ENCODE measurements at places on chromosomes 7 and 10. TPM values are rescaled to one million over a fixed set of nuclear protein-coding genes. Genes with fewer than 3 reads are reported as not detected.

GRCh38 chr7:11128498-11128897, 154.8 kb downstream of the PHF14 start:
- no peaks in the 10 kb centered on the region for H3K27me3 ChIP-seq
- H3K36me3 ChIP-seq = peaks cover 10% of the 10 kb centered on the region
- no peak for DNase-seq
- no peak overlapping the region for H3K4me3 ChIP-seq

DNA sequence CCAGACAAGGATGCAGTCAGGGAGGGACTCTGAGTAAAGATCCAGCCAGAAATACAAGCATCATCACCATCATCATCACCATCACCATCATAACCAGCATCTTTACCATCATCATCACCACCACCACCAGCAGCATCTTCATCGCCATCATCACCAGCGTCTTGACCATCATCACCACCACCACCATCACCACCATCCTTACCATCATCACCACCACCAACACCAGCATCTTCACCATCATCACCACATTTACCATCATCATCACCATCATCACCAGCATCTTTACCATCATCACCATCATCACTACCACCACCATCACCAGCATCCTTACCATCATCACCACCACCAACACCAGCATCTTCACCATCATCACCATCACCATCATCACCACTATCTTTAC, 44.1 kb upstream of the CPXM2 start:
- peaks cover 2% of the 10 kb centered on the region for H3K27me3 ChIP-seq
- peaks cover 16% of the 10 kb centered on the region for H3K4me1 ChIP-seq
- no peaks in the 10 kb centered on the region for H3K36me3 ChIP-seq
- H3K27ac ChIP-seq = no peak overlapping the region
- DNase-seq = no peak

DNA sequence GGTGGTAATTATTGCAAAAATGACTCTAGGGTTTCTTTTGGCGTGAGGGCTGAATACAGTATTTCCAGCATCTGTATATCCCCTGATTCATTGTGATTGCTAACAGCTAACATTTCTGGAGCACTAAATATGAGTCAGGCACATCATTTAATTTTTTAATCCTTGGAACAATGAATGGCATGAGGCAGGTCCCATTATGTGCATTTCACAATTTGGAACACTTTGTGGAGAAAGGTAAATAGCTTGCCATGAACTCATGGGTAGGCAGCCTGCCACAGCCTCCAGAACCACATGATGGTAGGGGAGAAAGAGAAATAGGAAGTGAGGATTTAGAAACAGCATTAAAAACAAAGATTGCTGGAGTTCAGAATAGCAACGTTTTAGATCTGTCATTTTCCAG, 1.7 kb downstream of the NPTX2 start:
- H3K27ac ChIP-seq = no peak overlapping the region
- peak overlapping the region; percentile 75 for H3K4me3 ChIP-seq
- peaks cover 2% of the 10 kb centered on the region for H3K36me3 ChIP-seq
- DNase-seq = no peak
- H3K4me1 ChIP-seq = peaks cover 27% of the 10 kb centered on the region
- H3K27me3 ChIP-seq = peaks cover 87% of the 10 kb centered on the region

GRCh38 chr7:150966002-150966401, 12.1 kb downstream of the KCNH2 start:
- peaks cover 2% of the 10 kb centered on the region for H3K27me3 ChIP-seq

GRCh38 chr7:44561481-44561880, 12.2 kb downstream of the DDX56 start:
- peaks cover 7% of the 10 kb centered on the region for H3K27me3 ChIP-seq
- no peak overlapping the region for H3K27ac ChIP-seq
- peaks cover 3% of the 10 kb centered on the region for H3K36me3 ChIP-seq
- no peak overlapping the region for H3K4me3 ChIP-seq

DNA sequence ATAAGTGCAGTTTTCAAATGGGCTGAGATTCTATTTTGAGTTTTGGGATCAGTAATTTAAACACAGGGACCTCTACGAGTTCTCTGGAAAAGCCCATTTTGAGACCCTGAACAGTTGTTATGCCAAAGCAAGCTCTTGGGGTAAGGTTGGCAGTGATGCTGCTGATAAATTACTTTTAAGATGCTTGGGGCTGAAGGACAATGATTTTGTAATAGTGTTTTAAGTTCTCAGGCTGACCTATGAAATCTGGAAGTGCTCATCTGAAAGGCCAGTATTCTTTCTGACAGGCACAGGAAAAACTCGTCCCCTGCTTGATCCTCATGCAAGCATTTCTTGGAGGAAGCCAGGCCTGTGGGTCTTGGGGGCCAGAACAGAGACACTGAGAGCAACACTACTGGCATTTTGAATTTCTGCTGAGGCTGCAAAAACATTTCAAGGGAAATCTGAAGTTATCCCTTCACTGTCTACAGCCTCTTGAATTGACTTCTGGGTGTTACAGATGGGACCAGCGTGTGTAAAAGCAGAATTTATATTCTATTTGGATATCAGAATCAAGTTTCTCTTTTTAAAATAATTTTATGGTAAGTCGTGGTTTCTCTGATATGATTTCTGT, 79.7 kb downstream of the AUTS2 start:
- H3K27me3 ChIP-seq = no peaks in the 10 kb centered on the region
- peak overlapping the region; percentile 3 for H3K4me3 ChIP-seq
- H3K36me3 ChIP-seq = no peaks in the 10 kb centered on the region
- peaks cover 31% of the 10 kb centered on the region for H3K4me1 ChIP-seq

DNA sequence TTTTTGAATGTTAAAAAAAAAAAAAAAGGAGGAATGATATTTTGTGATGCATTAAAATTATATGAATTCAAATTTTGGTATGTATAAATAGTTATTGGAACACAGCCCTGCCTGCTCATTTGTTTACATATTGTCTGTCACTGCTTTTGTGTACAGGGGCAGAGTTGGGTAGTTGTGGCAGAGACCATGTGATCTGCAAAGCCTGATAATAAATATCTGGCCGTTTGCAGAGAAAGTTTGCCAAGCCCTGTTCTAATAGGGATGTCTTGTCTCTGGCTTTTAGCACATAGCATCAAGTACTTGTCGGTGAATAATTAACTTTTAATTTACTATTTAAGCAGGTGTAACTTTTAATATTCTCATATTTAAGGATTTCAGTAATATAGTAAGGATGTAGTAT, 19.8 kb downstream of the TSPAN13 start:
- H3K4me3 ChIP-seq = no peak overlapping the region
- H3K27me3 ChIP-seq = no peaks in the 10 kb centered on the region

DNA sequence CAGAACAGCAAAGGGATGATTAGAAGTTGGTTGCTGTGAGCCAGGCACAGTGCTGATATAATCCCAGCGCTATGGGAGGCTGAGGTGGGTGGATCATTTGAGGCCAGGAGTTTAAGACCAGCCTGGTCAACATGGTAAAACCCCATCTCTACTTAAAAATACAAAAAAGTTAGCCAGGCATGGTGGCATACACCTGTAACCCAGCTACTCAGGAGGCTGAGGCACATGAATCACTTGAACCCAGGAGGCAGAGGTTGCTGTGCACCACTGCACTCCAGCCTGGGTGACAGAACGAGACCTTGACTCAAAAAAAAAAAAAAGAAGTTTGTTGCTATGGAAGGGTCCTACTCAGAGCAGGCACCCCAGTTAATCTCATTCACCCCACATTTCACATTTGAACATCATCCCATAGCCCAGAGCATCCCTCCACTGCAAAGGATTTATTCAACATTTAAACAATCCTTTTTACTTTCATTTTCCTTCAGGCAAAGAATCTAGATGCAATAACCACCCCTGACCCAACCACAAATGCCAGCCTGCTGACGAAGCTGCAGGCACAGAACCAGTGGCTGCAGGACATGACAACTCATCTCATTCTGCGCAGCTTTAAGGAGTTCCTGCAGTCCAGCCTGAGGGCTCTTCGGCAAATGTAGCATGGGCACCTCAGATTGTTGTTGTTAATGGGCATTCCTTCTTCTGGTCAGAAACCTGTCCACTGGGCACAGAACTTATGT, 4.1 kb downstream of the IL6 start:
- no peak overlapping the region for H3K4me3 ChIP-seq
- peaks cover 21% of the 10 kb centered on the region for H3K27me3 ChIP-seq
- no peak overlapping the region for H3K27ac ChIP-seq
- DNase-seq = no peak
- no peaks in the 10 kb centered on the region for H3K36me3 ChIP-seq

The IMPDH1 gene
- 65.2 TPM for total RNA-seq

The XRCC2 gene
- 28.2 TPM for total RNA-seq

DNA sequence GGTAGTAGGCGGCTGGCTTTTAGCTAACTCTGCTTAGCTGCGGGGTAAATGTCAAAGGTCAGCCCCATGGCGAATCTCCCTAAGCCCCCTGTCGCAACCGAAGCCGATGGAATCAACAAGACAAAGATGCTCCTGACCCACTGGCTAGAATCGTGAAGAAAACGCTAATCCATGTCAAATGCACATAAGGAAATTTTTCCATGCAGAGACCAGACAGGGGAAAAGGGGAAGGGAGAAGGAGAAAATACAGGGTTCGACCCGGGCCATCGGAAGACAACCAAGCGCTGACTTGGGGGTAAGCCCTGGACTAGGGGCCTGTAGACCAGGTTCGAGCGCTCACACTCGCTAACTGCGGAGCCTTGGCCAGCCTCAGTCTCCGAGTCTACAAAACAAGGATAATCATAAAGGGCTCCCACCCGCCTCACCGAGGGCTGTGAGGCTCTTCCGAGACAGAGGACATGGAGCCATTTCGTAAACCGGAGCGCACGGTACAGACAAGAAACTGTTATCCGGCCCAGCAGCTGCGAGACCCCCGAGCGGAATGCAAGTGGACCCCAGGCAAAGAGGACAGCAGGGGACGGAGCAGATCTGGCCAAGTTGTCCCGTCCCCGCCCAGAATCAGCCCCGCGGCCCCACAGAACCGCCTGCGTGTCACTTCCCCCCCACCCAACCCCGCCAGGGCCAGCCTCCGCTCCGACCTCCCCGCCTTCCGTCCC, 507 bp downstream of the SAR1A start:
- H3K4me1 ChIP-seq = peaks cover 27% of the 10 kb centered on the region
- H3K4me3 ChIP-seq = peak overlapping the region; percentile 94
- no peaks in the 10 kb centered on the region for H3K27me3 ChIP-seq
- H3K27ac ChIP-seq = peak overlapping the region; percentile 88
- DNase-seq = no peak
- peaks cover 3% of the 10 kb centered on the region for H3K36me3 ChIP-seq

The LDB3 gene
- 1.0 TPM for total RNA-seq

The CAV2 gene
- 1.9 TPM for total RNA-seq

DNA sequence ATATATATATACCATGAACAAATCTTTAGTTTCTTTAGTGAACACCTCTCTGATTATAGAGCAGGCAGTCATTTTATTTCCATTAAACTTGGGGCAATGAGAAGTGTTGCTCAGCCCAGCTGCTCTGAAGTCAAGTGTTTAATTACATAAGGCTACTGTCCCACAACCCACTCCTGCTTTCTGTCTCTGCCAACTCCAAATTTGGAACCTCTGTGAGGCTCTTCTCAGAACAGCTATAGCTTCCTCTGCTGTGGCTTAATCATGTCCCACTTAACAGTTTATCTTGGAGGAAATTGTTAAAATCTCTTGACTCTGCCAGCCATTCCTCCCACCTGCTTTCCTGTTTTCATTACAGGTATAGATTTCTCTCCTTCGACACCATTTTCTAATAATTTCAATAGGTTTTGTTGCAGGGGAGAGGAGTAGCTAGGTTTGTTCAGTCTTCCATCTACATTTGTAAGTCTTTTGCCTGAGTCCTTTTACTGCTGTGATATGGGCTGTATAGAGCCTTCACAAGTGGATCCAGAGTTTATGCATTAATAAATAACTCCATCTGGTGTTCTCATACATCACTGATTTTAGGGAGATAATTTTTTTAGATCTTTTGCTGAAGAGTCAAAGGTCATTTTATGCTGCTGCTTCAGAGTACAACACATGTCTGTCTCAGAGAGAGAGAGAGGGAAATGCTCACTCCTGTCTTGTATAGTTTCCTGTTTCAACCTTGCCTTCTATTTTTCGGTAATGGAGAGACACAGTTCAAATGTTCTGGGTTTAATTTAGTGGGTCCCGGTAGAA, 170.4 kb downstream of the WNT2 start:
- no peaks in the 10 kb centered on the region for H3K4me1 ChIP-seq
- H3K27ac ChIP-seq = no peak overlapping the region
- H3K27me3 ChIP-seq = no peaks in the 10 kb centered on the region
- H3K4me3 ChIP-seq = no peak overlapping the region
- peaks cover 3% of the 10 kb centered on the region for H3K36me3 ChIP-seq
- DNase-seq = no peak

DNA sequence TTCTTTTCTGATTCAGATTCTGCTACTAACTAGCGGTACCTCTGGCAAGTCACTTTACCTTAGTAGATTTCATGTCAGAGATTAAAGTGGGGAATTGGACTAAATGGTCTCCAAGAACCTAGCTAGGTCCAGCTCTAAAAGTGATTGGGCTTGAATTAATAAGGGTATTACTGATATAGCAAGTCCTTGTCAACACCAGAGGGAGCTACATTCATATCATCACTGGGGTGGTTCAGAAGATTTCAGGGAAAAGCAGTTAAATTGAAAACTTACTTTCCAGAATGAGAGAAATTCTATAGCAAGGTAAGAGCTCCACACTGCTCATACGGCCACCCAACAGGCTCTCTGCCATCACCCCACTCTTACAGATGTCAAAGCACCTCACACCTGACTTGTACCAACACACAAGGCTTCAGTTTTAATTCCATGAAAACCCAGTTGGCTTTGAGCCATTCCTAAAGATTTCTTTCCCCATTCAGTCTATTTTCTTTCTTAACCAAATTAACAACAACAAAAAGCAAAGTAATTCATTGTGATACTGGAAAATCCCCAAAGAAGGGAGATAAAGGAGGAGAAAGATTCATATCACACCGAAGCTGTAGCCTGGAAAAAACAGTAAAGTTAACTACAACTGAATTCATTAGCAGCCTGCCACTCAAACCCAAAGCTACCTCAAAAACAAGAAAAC, 38.0 kb upstream of the SPOCK2 start:
- peaks cover 5% of the 10 kb centered on the region for H3K36me3 ChIP-seq
- H3K4me1 ChIP-seq = peaks cover 32% of the 10 kb centered on the region
- no peak for DNase-seq
- H3K27me3 ChIP-seq = no peaks in the 10 kb centered on the region
- no peak overlapping the region for H3K27ac ChIP-seq
- H3K4me3 ChIP-seq = no peak overlapping the region

DNA sequence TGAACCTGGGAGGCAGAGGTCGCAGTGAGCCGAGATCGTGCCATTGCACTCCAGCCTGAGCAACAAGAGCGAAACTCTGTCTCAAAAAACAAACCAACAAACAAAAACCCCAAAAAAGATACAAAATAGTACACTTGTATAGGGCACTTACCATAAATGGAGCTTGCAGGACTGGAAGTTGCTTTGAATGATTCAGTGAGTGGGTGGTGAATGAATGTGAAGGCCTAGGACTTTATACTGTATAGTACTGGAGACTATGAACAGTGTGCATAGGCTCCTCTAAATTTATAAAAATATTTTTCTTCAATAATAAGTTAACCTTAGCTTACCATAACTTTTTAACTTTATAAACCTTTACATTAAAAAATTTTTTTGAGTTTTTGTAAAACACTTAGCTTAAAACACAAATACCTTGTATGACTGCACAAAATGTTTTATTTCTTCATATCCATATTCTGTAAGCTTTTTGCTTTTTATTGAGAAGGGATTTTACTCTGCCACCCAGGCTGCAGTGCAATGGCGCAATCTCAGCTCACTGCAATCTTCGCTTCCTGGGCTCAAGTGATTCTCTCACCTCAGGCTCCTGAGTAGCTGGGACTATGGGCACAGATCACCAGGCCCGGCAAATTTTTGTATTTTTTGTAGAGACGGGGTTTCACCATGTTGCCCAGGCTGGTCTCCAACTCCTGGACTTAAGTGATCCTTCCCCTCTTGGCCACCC, 6.9 kb upstream of the H2AZ2 start:
- no peaks in the 10 kb centered on the region for H3K36me3 ChIP-seq
- no peaks in the 10 kb centered on the region for H3K27me3 ChIP-seq
- peaks cover 5% of the 10 kb centered on the region for H3K4me1 ChIP-seq

- peaks cover 7% of the 10 kb centered on the region for H3K4me1 ChIP-seq
- H3K36me3 ChIP-seq = peaks cover under 1% of the 10 kb centered on the region
- H3K27me3 ChIP-seq = no peaks in the 10 kb centered on the region
These were observed 92.4 kb downstream of the WDR11 start for GRCh38 chr10:120943542-120943941.

Data from neural crest cell (in vitro differentiated cells).